Dorsolateral prefrontal cortex (tissue), 122 donors: ENCODE measurements at places on chromosomes 2 and 18.

DNA sequence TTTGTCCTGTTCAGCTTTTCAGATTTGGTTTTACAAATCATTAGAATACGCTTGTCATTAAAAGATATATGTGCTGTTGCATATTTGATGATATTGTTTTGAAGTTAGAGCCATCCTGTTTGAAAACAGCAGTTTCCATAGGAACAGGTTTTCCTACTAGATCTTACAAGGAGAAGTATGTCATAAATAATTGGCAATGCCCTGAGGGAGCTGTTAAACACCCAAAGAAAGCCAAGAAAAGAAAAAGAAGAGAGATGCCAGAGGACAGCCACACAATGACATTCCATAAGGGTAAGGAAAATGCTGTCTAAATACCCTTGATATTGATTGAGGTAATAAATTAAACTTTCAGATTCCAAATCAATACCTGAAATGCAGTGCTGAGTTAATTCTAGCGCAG is 392.2 kb upstream of the CRIM1 start:
- DNase-seq: no peak

DNA sequence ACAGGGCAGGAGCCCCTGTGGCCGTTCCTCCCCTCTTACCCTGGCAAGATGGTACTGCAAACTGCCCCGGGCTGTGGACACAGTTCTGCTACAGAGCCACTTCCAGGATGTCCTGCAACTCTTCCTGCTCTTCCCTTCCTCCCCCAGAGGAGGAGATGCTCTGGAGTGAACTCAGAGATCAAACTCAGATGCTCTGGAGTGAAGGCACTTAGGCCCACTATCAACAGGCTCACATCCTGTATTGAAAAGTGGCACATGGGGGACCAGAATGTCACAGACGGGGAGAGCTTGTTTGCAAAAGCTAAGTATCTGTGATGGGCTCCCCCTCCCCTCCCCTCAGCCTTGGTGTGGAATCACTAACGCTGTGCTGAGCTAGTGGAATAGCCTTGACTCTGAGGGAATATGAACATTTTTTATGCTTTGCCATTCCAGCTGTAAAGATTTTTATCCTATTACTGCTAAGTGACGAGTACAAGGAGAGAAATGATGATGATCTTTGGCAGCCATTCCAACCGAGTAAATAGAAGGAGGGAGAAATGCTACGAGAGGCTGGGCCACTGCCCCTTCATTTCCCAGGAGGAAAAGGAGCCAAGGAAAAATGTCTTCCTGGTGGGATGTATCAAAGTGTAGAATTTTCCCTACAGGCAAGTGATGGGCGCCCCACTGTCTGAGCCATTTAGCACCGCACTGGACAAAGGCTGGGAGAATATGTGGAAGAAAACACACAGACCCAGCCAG is 152.6 kb downstream of the GALNT14 start:
- DNase-seq: no peak

DNA sequence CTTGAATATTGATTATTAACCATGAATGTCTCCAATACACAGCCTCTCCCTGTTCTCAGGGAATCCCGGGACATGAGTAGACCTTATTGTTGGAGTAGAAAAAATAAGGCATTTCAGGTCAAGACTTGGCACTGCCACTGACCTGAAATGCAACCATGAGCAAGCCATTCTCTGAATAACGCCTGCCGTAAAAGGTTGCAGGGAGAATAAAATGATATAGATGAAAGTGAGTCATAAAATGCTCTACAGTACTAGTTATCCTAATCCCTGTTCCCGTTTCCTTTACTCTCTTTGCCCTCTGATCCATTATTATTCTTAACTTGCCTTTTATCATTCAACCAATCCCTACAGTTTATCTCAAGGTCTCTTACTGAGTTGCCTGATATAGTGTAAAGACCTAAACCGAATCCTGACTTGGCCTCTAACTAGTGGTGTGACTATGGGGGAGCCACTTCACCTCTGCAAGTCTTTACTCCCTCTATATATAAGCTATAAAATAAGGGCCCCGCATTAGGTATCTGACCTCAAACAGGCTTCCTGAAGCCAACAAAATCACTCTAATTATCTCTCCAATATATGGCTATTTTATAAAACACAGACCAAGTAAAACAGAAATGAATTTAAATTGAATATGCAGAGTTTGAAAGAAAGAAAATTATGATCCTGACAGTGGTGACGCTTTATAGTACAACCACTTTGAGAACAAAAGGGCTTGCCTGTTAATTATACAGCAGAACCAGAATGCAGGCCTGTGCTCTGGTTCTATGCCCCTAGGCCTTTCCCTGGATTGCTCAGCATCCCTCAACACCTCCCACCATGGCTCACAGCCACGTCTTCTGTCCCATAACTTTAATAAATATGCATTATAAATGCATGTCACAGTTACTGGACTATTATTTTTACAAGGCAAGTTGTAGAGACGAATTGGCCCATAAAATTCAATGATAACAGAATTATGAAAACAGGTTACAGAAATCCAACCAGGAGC is 183.1 kb downstream of the STK39 start:
- no peak for DNase-seq

- no peak for DNase-seq
Measured at GRCh38 chr2:120436460-120436739, 90.5 kb downstream of the INHBB start.

DNA sequence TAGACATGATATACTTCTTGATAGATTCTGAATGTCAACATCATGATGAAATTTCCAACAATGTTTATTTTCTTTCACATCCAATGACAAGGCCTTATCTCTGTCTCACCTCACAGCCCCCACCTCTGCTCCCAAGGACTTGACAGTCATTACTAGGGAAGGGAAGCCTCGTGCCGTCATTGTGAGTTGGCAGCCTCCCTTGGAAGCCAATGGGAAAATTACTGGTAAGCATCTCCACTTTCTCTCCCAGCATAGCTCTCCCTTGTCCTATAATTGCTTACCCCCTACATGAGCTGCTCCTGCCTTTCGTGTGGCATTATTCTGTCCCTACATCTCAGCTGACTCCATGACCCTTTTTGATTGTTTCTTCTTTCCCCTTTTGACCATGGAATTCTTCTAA is 821.8 kb downstream of the MBD2 start:
- no peak for DNase-seq

GRCh38 chr2:160650196-160651118 is 156.8 kb upstream of the RBMS1 start:
- no peak for DNase-seq

DNA sequence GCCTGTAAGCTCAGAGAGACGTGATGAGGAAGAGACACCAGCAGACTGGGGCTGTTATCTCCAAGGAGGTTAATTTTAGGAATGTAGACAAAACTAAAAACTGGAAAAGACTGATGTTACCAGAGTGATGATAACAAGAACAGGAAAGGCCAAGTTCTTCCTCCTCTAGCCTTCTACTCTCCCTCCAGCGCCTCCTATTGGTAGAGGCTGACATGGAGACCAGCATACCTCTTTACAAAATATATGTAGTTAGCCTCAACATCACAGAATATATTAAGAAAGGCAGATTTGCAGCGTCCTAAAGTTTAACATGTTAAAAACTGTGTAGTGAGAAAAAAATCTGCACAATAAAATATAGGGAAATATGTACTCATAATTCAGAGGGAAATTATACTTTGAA is 66.0 kb downstream of the TCF4 start:
- DNase-seq: no peak

- no peak for DNase-seq
Measured at GRCh38 chr2:128543646-128544045, 225.0 kb upstream of the HS6ST1 start.

GRCh38 chr2:211760103-211760502 is 778.5 kb downstream of the ERBB4 start:
- no peak for DNase-seq

- DNase-seq: no peak
Measured at GRCh38 chr18:79712206-79712857, 32.7 kb downstream of the CTDP1 start.

- DNase-seq: no peak
Measured at GRCh38 chr2:4868466-4868865, 823.7 kb upstream of the SOX11 start.

- no peak for DNase-seq
Measured at GRCh38 chr2:184551626-184552025, 46.7 kb upstream of the ZNF804A start.

DNA sequence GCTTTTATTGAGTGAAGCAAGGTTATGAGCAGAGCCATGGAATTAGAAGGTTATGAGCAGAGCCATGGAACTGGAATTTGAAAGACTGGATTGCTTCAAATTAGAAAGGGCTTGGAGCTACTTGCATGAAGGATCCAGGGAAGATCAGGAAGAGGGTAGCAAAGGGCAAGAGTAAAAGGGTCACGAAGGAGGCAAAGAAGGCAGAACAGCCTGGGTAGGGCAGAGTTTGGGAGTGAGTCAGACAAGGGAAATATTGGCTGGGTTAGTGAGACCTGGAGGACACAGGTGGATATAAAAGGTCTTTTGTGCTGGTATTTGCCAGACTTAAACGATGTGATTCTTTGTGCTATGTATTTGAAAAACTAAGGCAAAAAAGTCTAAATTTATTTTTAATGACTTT is 65.0 kb downstream of the SEMA4F start:
- no peak for DNase-seq

GRCh38 chr18:38047820-38048219 is 482.2 kb upstream of the CELF4 start:
- no peak for DNase-seq

GRCh38 chr2:98502556-98503335 is 58.1 kb downstream of the INPP4A start:
- DNase-seq: no peak

DNA sequence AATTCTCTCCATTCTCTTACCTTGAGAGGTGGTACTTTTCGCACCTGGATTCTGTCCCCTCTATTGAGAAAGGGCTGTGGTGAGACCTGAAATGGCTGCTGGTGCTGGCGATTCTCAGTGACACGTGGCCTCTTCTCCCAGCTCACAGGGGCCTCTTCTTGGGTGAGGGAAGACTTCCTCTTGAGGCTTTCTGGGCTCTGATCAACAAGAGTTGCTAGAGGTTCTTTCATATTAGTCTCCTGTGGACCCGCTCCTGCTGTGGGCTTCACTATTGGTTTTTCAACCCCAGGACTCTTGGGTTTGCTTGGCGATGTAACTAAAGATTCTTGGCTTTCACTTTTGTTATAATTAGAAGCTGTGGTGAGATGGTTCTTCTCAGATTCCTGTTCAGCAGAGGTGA is 76.3 kb upstream of the DTNB start:
- no peak for DNase-seq

GRCh38 chr2:127174136-127174535 is 46.0 kb downstream of the CYP27C1 start:
- no peak for DNase-seq

GRCh38 chr2:128513116-128513960 is 194.7 kb upstream of the HS6ST1 start:
- peak; percentile 19 for DNase-seq

DNA sequence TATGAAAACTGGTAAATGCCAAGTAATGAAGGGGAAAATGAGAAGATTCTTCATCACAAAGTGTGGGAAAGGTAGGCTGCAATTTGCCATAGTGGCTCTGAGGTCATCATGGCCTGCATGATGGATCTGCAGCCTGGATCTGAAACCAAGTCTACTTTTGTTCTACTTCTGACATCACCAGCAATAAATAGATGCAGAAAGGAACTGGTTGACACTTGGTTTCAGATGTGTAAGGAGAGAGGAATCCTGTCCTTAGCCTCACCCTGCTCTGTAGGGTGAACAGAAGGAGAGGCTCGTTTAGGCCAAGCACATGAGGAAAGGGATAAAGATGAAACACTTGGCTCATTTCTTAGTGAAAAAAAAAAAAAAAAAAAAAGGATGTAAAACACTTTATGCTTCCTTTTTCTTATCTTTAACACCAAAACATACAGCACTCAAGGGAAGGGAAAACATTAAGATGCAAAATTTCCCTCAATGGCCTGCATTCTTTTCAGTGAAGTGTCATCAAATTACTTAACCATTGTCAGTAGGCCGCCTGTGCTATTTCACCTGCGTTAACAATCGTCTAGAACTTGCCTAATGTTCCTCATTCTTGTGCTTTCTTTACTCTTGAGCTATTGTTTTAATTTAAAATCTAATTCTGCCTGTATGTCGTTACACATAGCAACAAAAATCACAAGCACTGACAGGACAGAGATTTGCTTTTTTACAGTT is 3.9 kb downstream of the NEB start:
- DNase-seq: no peak

DNA sequence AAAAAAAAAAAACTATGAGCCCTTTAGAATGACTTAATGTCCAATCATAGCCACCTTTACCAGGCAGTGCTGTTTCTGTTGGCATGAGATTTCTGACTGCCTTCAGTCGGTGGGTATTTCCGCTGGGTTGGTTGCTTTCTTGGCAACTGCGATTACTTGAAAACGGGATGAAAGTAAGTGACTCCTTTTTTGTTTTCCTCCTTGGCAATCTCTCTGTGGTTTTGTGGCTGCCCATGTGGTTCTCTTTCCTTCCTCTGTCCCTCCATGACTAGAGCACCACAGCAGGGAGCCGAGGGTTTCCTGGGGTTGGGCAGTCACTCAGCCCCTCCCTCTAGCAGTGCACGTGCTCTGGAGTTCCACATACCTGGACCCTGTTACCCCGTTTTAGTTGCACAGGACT is 112.1 kb downstream of the KLHL29 start:
- no peak for DNase-seq

DNA sequence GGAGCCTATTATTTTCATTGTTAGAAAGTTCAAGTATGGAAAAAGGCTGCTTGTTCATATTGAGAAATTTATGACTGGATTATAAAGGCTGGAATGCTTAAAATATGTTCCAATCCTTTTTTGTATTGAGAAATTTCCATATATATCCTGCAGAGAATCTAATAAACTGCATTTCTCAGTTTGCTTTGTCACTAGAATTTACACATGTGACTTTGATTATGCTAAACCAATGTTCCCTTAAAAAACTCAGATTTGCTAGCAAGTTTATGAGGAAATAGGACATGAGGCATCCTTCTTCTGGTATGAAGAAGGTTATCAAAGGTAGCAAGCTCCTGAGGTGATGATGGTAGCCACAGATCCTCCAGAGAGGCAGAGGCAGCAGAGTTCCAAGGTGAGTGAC is 29.2 kb upstream of the DSEL start:
- DNase-seq: no peak

DNA sequence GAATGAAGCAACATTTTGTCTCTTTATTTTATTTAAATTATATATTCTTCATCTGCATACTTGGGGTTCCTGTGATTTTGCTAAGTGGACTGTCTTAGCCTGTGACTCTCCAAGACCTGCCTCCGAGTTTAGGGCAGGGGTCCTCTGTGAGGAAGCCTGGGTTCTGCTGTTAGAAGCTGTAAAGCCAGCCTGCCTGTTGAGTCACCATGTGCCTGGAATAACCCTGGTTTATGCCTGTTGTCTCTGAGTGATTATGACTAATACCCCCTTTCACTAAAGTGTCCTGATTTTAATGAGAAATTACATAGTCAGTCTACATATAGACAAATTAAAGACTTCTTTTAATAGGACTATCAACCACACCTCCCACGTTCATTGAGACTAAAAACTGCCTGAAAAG is 369.1 kb downstream of the ZNF521 start:
- DNase-seq: no peak

DNA sequence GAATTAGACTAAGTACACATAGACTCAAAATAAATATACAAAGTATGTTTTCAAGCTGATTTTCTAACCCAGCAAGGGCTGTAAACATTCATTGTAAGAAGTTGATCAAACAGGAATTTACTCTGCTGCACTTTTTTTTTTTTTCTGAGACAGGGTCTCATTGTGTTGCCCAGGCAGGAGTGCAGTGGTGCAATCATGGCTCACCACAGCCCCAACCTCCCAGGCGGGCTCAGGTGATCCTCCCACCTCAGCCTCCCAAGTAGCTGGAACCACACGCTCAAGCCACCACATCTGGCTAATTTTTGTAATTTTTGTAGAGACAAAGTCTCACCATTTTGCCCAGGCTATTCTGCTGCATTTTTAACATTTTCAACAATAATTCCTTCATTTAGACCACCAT is 8.3 kb upstream of the CFLAR start:
- DNase-seq: no peak
